GM04503 (cell line): ENCODE measurements at places on chromosomes 1 and 21.

DNA sequence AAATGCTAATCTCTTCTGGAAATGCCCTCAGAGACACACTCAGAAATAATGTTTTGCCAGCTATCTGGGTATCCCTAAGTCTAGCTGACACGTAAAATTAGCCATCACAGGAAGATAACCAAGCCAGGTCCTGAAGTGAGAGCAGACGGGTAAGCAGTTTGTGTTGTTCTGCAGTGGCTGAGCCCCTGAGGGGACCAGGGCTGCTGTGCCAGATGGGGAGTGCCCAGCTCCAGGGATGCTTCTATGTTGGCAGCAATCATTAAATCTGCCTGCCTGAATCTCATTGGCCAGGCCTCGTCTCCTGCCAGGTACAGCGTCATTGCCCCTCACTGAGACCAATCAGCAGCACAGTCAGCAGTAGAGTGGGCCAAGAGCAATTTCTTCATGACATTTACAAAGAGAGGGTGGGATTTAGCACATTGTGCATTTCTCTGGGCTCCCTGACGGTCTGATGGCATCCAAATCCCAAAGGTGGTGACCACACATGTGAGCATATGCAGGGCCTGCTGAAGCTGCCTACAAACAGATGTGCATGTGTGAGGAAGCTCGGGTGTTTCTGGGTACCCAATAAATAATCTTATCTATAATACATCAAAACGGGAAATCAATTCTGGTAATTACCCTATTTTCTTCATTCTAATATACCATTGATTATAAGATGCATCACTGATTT is 58.7 kb upstream of the LRRN2 start:
- no peak for DNase-seq

- no peak for DNase-seq
Measured at GRCh38 chr1:75273110-75273509, 138.9 kb downstream of the LHX8 start.

DNA sequence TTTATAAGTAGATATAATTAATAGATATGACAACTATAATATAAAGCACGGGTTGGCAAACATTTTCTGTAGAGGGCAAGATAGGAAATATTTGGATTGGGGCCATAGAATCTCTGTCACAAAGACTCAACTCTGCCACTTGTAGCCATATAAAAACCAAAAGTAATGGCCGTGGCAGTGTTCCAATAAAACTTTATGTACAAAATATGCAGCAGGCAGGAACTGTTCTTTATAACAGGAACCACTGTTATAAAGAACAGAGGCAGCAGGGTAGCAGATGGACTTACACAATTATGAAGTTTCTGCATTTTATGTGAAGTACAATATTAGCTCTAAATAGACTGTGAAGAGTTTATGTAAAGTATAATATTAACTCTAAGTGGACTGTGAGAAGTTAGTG is 16.9 kb upstream of the QSOX1 start:
- no peak for DNase-seq

- DNase-seq = no peak
Measured at GRCh38 chr1:165383599-165384405, 27.3 kb upstream of the LMX1A start.

- no peak for DNase-seq
Measured at GRCh38 chr1:168167806-168168205, 11.0 kb upstream of the TIPRL start.

GRCh38 chr1:155984341-155984740 is 6.0 kb upstream of the ARHGEF2 start:
- no peak for DNase-seq

DNA sequence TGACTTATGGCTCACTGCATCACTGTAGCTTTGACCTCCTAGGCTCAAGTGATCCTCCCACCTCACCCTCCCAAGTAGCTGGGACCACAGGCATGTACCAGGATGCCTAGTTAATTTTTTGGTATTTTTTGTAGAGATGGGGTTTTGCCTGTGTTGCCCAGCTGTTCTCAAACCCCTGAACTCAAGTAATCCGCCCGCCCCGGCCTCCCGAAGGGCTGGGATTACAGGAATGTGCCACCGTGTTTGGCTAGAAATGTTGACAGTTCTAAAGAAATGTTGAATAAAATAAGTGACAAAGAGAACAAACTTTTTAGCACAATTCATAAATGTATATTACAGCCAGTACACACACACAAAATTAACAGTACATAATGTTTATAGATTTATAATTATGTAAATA is 1586.1 kb downstream of the NCAM2 start:
- DNase-seq = no peak
